Right cardiac atrium (tissue), 5 donors: ENCODE measurements at places on chromosomes 7 and 10.

DNA sequence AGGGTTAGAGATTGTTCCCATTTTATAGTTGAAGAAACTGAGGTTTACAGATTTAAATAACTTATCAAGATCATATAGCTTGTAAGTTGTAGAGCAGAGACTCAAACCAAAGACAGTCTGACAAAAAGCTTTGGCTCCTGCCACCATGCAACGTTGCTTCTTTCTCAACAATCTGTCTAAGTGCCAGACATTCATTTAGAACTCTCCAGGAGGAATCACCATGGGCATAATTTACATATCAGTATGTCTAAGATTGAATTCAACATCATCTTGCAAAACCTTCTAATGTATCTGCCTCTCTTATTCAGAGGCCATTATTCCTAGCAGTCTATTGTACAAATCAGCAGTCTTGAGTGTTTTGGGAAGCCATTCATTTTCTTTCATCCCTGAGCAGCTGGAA lies 163.5 kb upstream of the PLXDC2 start:
- DNase-seq, result no peak

DNA sequence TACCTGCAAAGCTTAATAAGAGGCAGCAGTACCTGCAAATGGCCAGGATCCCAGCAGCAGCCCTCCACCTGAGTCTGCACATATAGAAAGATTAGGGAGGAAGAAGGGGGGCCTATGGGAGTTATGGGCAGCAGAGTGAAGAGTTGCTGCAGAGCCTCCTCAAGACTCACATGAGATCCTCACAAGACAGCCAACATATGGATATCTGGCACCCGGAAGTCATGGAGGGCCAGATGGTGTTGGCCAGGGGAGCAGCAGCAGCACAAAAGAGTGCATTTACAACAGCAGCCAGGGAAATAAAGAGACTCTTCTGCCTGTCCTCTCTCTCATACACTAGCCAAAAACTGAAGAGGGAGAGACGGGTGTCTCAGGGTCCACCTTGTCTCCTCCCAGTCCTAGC lies 4.0 kb upstream of the TAS2R40 start:
- no peak for DNase-seq

GRCh38 chr7:82528577-82529310 lies 85.2 kb upstream of the CACNA2D1 start:
- DNase-seq, result no peak

GRCh38 chr7:45680776-45681175 lies 106.6 kb downstream of the ADCY1 start:
- no peak for DNase-seq

- no peak for DNase-seq
These were observed 439.7 kb upstream of the IGFBP3 start for GRCh38 chr7:46360811-46361210.

DNA sequence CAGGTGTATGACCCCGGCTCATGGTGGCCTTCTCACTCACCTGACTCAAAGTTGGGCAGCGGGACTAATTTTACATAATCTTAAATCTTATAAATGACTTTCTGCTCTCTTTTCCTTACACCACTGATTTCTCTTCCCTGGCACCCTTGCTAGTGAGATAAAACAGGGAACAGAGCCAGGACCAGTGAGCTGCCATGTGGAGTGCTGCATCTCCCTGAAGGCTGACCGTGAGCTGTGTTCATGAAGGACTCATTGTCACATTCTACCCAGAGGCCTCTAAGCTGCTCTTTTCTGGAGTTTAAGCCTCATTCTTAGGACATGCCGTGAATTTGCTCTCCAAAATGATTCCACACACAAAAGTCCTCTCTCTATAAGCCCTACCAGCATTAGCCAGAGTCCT lies 762.3 kb downstream of the AUTS2 start:
- DNase-seq, result no peak

- no peak for DNase-seq
These were observed 3.6 kb downstream of the INA start for GRCh38 chr10:103280506-103280905.
